ENCODE measurements at places on chromosomes 2 and 18. TPM values are rescaled to one million over a fixed set of nuclear protein-coding genes. Genes with fewer than 3 reads are reported as not detected.

GRCh38 chr2:227848586-227848985 is 22.8 kb upstream of the DAW1 start:
- no peaks in the 10 kb centered on the region for H3K27me3 ChIP-seq
- H3K4me1 ChIP-seq: peaks cover 3% of the 10 kb centered on the region
- no peak overlapping the region for H3K4me3 ChIP-seq
- no peak overlapping the region for H3K27ac ChIP-seq

GRCh38 chr2:24179683-24180082 is 4.8 kb downstream of the FAM228A start:
- H3K27me3 ChIP-seq: no peaks in the 10 kb centered on the region
- no peaks in the 10 kb centered on the region for H3K36me3 ChIP-seq
- H3K27ac ChIP-seq: no peak overlapping the region

- H3K4me1 ChIP-seq: no peaks in the 10 kb centered on the region
- H3K27ac ChIP-seq: peak overlapping the region; percentile 79
- peak overlapping the region; percentile 78 for H3K4me3 ChIP-seq
- peak; percentile 85 for DNase-seq
- no peaks in the 10 kb centered on the region for H3K27me3 ChIP-seq
Measured at GRCh38 chr18:63366213-63367052, 573 bp downstream of the KDSR start.

- no peaks in the 10 kb centered on the region for H3K36me3 ChIP-seq
- H3K27me3 ChIP-seq: no peaks in the 10 kb centered on the region
- no peak for DNase-seq
- H3K4me1 ChIP-seq: no peaks in the 10 kb centered on the region
Measured at GRCh38 chr2:229686122-229686919, 28.0 kb downstream of the DNER start.

DNA sequence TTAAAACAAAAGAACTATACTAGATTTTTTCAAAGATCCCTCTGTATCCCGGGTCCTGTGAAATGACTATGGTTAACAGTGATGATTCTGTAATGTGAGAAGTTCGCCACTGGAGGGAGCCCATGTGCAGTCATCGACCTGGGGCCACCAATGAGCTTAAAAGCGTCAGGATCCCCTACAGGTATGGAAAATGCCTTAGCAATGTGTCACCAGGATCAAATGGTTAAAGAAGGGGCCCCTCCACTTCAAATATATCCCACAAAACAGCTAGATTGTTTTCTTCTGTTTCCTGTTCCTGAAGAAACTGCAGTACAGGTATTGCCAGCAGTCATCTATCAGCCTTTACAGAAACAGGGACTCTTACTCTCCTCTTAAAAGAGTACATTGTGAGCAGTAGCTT is 15.3 kb downstream of the CHRNA1 start:
- no peaks in the 10 kb centered on the region for H3K4me1 ChIP-seq
- H3K27ac ChIP-seq: no peak overlapping the region
- H3K4me3 ChIP-seq: no peak overlapping the region
- no peaks in the 10 kb centered on the region for H3K36me3 ChIP-seq
- no peaks in the 10 kb centered on the region for H3K27me3 ChIP-seq

DNA sequence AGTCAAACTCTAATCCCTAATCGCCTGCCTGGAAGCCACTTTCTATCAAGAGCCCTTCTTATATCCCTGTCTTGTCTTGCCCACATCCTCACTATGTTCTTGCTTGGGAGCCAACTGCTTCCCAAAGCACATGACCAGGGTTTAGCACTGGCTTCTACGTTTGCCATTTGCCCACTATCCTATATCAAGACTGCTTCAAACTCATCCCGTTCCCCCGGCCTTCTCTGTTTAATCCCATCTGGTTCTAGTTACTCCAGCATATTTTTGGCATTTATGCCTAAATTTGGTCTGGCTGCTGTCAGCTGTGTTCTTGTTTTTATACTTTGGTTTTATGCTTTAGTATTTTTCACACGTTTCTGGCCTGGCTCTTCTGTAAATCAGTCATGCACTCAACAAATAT is 40.2 kb downstream of the POLR1A start:
- H3K4me3 ChIP-seq: no peak overlapping the region
- no peaks in the 10 kb centered on the region for H3K27me3 ChIP-seq
- DNase-seq: no peak

GRCh38 chr2:69099541-69099940 is 86.6 kb downstream of the ANTXR1 start:
- H3K36me3 ChIP-seq: no peaks in the 10 kb centered on the region
- no peaks in the 10 kb centered on the region for H3K27me3 ChIP-seq
- H3K4me1 ChIP-seq: no peaks in the 10 kb centered on the region
- DNase-seq: no peak
- H3K4me3 ChIP-seq: no peak overlapping the region

- no peak overlapping the region for H3K4me3 ChIP-seq
- DNase-seq: no peak
- H3K36me3 ChIP-seq: no peaks in the 10 kb centered on the region
- H3K27me3 ChIP-seq: no peaks in the 10 kb centered on the region
- H3K4me1 ChIP-seq: peaks cover 6% of the 10 kb centered on the region
- H3K27ac ChIP-seq: no peak overlapping the region
Measured at GRCh38 chr2:212327171-212327809, 211.3 kb downstream of the ERBB4 start.

- H3K4me1 ChIP-seq: no peaks in the 10 kb centered on the region
- H3K27ac ChIP-seq: no peak overlapping the region
- H3K27me3 ChIP-seq: no peaks in the 10 kb centered on the region
- H3K4me3 ChIP-seq: no peak overlapping the region
- DNase-seq: no peak
Measured at GRCh38 chr2:185978634-185979407, 240.2 kb downstream of the FSIP2 start.

DNA sequence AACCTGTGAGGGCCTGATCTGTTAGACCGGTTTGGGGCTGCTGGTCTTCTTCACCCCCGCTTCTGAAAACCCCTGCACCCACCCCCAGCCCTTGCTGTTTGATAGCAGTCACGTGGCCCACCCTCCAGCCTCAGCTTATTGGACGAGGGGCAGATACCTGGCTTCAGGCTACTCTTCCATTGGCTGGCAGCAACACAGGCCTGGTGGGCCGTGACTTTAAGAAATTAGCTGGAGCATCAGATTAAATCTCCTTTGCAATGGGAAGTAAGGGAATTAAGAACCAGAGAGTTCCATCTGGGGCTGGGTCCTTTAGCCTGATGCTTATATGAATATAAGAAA is 107.3 kb downstream of the KLHL29 start:
- H3K27me3 ChIP-seq: no peaks in the 10 kb centered on the region
- H3K4me3 ChIP-seq: no peak overlapping the region
- H3K36me3 ChIP-seq: no peaks in the 10 kb centered on the region
- no peak for DNase-seq
- no peak overlapping the region for H3K27ac ChIP-seq

DNA sequence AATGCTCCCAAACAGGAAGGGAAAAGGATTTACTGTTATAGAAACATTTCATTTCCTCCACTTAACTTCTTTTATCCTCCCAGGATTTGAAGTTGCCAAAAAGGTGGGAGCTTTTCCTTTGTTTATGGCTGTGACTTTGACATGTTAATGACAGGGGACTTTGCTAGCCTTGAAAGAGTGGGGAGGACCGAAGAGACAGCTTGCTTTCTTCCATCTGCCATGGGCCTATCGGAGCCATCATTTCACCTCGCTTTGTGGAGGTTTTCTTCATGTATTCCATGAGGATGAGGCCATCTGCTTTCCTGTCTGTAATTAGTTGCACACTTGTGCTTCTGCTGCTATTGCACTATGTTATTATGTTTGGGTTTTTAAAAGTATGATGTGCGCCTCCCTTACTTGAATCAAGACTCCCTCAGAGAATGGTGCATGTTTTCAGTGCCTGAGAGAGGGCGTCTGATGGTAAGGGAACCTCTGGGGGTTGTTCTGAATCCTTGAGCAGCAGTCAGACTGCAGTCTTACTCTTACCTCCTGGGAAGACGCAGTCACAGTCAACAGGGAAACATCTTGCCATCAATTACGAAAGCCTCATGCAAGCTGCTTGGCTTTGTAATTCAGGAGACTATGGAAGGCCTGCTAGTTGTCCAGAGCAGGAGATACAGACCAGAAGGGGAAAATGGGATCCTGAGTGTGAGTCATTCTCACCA is 173.3 kb upstream of the MGAT5 start:
- DNase-seq: no peak
- H3K4me1 ChIP-seq: no peaks in the 10 kb centered on the region
- no peaks in the 10 kb centered on the region for H3K36me3 ChIP-seq
- no peaks in the 10 kb centered on the region for H3K27me3 ChIP-seq
- H3K27ac ChIP-seq: no peak overlapping the region

- no peaks in the 10 kb centered on the region for H3K36me3 ChIP-seq
- H3K27me3 ChIP-seq: no peaks in the 10 kb centered on the region
- H3K27ac ChIP-seq: no peak overlapping the region
- H3K4me1 ChIP-seq: peaks cover 12% of the 10 kb centered on the region
- no peak overlapping the region for H3K4me3 ChIP-seq
- DNase-seq: no peak
Measured at GRCh38 chr18:37452015-37452414, 113.6 kb downstream of the CELF4 start.

- no peak overlapping the region for H3K27ac ChIP-seq
- no peak for DNase-seq
- H3K4me1 ChIP-seq: no peaks in the 10 kb centered on the region
- H3K4me3 ChIP-seq: no peak overlapping the region
- H3K27me3 ChIP-seq: no peaks in the 10 kb centered on the region
- H3K36me3 ChIP-seq: no peaks in the 10 kb centered on the region
Measured at GRCh38 chr2:159506764-159507440, 109.4 kb downstream of the BAZ2B start.

- no peaks in the 10 kb centered on the region for H3K36me3 ChIP-seq
- no peak overlapping the region for H3K4me3 ChIP-seq
- H3K27me3 ChIP-seq: no peaks in the 10 kb centered on the region
- no peaks in the 10 kb centered on the region for H3K4me1 ChIP-seq
- H3K27ac ChIP-seq: no peak overlapping the region
Measured at GRCh38 chr2:190540048-190540447, 5.5 kb upstream of the NEMP2 start.

DNA sequence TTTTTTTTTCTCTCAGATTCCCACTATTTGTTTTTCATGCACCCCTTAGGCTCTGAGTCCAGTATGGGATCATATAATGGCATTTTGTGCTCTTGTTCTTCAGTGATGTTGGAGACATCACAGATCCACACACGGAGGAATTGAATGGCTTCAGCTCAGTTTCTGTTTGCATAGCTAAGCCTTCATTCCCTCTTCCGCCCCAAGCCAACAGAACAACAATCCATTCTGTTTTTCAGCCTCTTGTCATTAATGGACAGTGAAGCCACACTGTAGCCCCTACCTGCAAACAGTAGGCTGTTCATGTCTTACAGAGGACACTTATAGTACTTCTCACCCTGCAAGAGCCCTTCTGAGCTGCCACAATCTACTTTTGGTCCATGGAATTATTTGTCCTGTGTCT is 64.0 kb upstream of the ZSWIM2 start:
- no peaks in the 10 kb centered on the region for H3K4me1 ChIP-seq
- no peak overlapping the region for H3K27ac ChIP-seq
- no peaks in the 10 kb centered on the region for H3K27me3 ChIP-seq
- no peak for DNase-seq
- no peak overlapping the region for H3K4me3 ChIP-seq
- no peaks in the 10 kb centered on the region for H3K36me3 ChIP-seq

- no peak for DNase-seq
- H3K36me3 ChIP-seq: no peaks in the 10 kb centered on the region
- H3K27me3 ChIP-seq: no peaks in the 10 kb centered on the region
- peaks cover 12% of the 10 kb centered on the region for H3K4me1 ChIP-seq
Measured at GRCh38 chr2:37854676-37855282, 70.3 kb upstream of the RMDN2 start.

GRCh38 chr18:5868218-5868854 is 27.0 kb downstream of the TMEM200C start:
- H3K4me1 ChIP-seq: no peaks in the 10 kb centered on the region
- H3K27ac ChIP-seq: no peak overlapping the region
- DNase-seq: peak; percentile 96
- H3K4me3 ChIP-seq: no peak overlapping the region
- H3K27me3 ChIP-seq: no peaks in the 10 kb centered on the region

DNA sequence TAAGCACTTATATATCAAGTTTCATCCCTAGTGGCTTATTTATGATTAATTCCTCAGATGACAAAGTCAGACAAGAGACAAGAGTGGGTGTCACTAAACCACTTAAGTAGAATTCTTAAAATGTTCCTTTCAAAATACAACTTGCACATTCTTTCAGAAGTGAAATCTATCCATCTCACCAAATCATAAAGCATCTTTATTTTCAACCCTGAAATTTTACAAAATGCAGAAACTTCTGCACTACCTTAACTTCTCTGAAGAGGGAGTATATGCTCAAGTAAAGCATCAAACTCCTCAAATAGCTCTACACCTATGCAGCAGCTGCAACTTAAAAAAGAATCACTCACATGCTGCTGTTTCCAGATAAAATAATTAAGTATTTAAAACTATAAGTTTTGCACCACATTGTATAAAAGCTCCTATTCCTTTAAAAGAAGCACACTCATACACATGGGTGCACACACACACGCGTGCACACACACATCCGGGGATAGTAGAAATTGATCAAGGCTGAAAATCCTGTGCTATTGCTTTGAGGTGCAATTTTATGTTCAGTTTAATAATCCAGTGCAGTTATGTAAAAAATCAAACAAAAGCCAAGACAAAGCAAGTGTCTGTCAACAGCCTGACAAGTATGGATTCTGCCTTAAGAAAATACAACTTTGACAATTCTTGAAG is 244.5 kb downstream of the TCF4 start:
- DNase-seq: no peak
- H3K27me3 ChIP-seq: no peaks in the 10 kb centered on the region
- H3K4me3 ChIP-seq: no peak overlapping the region
- no peaks in the 10 kb centered on the region for H3K4me1 ChIP-seq
- no peaks in the 10 kb centered on the region for H3K36me3 ChIP-seq

DNA sequence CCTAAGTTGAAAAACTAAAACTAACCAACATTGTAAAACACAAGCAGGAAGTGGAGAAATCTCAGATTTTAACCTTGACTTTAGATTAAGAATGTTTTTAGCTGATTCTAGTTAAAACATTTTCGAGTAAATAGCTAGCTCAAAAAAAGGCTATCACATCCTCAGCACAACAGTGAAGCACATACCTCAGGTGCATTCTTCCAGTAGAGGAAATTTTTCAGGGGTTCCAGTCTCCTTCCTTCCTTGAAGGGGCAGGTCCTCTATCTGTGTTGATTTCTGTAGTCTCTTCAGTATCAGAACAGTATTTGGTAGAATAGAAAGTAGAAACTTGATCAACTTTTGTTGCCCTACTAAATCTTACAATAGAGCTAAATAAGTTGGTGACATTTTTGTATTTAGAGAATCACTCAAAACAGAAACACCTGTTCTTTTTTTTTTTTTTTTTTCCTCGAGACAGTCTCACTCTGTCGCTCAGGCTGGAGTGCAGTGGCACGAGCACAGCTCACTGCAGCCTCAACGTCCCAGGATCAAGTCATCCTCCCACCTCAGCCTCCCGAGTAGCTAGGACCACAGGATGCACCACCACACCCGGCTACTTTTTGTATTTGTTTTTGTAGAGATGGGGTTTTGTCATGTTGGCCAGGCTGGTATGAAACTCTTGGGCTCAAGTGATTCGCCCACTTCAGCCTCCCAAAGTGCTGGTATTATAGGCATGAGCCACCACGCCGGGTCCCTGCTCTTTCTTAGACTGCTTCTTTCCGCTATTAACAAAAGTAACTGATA is 6.9 kb upstream of the GPR155 start:
- DNase-seq: no peak
- H3K27me3 ChIP-seq: no peaks in the 10 kb centered on the region
- H3K36me3 ChIP-seq: no peaks in the 10 kb centered on the region
- H3K4me1 ChIP-seq: peaks cover 2% of the 10 kb centered on the region

The SUMO1 gene
- 170 TPM for polyA plus RNA-seq

The PLCD4 gene
- 30.4 TPM for polyA plus RNA-seq

The KCNJ13 gene
- polyA plus RNA-seq: 2.0 TPM

The MTCL1 gene
- 2.5 TPM for polyA plus RNA-seq

The SIGLEC15 gene
- polyA plus RNA-seq: not detected

The SULT1C3 gene
- not detected for polyA plus RNA-seq

The SULT1C2 gene
- 117 TPM for polyA plus RNA-seq

All from kidney (tissue), 22 donors.